Fibroblast of lung (primary cell): ENCODE measurements at places on chromosomes 3 and 15. TPM values are rescaled to one million over a fixed set of nuclear protein-coding genes. Genes with fewer than 3 reads are reported as not detected.

- H3K36me3 ChIP-seq: no peaks in the 10 kb centered on the region
- no peak overlapping the region for H3K4me3 ChIP-seq
- DNase-seq: no peak
- H3K4me1 ChIP-seq: no peaks in the 10 kb centered on the region
- H3K27me3 ChIP-seq: no peaks in the 10 kb centered on the region
These were observed 574.8 kb downstream of the CADM2 start for GRCh38 chr3:85533586-85533985.

DNA sequence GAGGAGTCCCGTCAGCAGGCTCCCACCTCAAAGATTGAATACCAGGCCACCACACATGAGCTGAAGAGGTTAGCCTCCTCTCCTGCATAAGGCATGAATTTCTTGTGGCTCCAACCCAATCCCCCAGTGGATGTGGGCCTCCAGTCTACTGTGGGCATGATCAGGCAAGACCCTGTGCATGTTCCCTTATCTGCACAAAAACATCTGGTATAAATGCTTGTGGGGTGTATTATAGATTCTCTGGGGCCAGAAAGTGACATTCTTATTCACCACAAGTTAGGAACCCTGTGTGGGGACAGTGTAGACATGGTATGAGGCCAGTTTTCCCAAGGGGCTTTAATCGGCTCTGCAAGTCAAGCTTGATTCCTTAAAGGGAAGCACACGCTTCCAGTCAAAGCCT lies 18.2 kb upstream of the UBP1 start:
- H3K4me3 ChIP-seq: no peak overlapping the region
- H3K27ac ChIP-seq: no peak overlapping the region
- no peaks in the 10 kb centered on the region for H3K36me3 ChIP-seq
- DNase-seq: no peak
- H3K4me1 ChIP-seq: no peaks in the 10 kb centered on the region

DNA sequence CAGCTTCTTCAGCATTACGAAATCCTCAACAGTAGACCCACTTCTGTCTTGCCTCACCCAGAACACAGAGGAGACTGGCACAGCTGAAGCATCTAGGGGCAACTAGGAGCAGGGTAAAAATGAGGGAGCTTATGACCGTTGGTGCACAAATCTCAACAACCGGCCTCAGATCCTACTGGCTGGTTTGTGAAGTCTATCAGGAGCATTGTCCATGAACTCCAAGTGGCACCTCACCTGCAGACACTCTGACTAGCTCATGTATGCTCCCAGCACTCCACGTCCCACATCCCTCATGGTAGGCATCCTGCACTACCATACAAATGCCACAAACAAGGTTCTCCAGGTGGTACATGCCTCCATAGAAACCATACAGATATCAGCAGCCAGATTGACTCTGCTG lies 163.1 kb downstream of the TLE3 start:
- no peak overlapping the region for H3K27ac ChIP-seq
- peaks cover 3% of the 10 kb centered on the region for H3K27me3 ChIP-seq

GRCh38 chr15:101477851-101478362 lies 11.6 kb downstream of the PCSK6 start:
- no peaks in the 10 kb centered on the region for H3K36me3 ChIP-seq
- peaks cover 2% of the 10 kb centered on the region for H3K27me3 ChIP-seq
- H3K4me3 ChIP-seq: no peak overlapping the region
- no peak for DNase-seq
- H3K27ac ChIP-seq: no peak overlapping the region

Gene ARPP21
- total RNA-seq: not detected in 2 replicates

DNA sequence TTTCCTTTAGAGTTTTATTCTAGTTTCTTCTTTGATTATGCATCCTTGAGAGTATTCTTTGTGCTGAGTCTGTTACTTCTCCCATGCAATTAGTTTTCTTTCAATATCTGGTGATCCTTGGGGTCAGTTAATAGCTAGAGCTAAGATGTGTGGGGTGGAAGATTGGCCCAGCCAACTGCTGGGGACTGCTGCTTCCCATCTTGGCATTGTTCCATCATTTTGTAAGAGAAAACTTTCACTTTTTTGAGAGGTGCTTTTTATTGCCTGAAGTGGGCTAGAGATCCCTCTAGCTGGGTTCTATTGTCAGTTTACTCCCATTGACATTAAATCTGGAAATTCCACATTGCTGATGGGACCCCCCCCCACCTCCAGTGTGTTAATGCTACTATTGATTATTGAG lies 15.4 kb downstream of the BCL2L10 start:
- no peak overlapping the region for H3K27ac ChIP-seq
- H3K4me3 ChIP-seq: no peak overlapping the region
- no peaks in the 10 kb centered on the region for H3K27me3 ChIP-seq
- no peaks in the 10 kb centered on the region for H3K36me3 ChIP-seq
- DNase-seq: no peak

Gene TNNC1
- total RNA-seq: 0.33 and 0.51 TPM in 2 replicates

GRCh38 chr3:69144631-69145245 lies 22.3 kb upstream of the LMOD3 start:
- no peak overlapping the region for H3K27ac ChIP-seq
- no peaks in the 10 kb centered on the region for H3K27me3 ChIP-seq
- H3K4me1 ChIP-seq: no peaks in the 10 kb centered on the region
- DNase-seq: no peak
- H3K4me3 ChIP-seq: no peak overlapping the region

Gene PLA2G4E
- total RNA-seq: not detected in 2 replicates

Gene MORF4L1
- total RNA-seq: 268 and 345 TPM in 2 replicates

- no peak overlapping the region for H3K27ac ChIP-seq
- no peaks in the 10 kb centered on the region for H3K4me1 ChIP-seq
- peaks cover 10% of the 10 kb centered on the region for H3K36me3 ChIP-seq
- H3K27me3 ChIP-seq: no peaks in the 10 kb centered on the region
These were observed 92.7 kb downstream of the VGLL4 start for GRCh38 chr3:11551036-11551435.

Gene EPHB1
- 0.50 TPM in 1 of 2 replicates, not detected in the other for total RNA-seq

Gene TNFSF10
- 1.5 and 4.3 TPM in 2 replicates for total RNA-seq

Gene RGMA
- total RNA-seq: 1.3 and 1.5 TPM in 2 replicates

DNA sequence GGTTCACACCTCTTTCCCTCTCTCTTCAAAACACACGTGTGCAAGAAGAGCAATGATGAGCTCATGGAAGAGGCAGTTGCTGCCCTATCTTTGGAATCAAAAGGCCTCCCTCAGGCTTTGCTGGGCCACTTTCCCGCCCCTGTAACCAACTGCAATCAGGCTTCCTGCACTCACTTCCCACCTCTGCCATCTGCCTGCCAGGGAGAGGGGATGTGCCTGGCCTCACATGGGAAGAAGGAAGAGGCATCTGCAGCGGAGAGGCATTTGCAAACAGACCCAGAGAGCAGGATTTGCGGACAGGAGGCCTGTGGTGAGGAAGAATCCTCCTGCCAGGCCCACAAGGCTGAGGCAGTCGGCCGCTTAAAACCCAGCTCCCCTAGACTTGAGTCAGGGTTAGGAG lies 175.6 kb upstream of the ATP10A start:
- H3K4me3 ChIP-seq: no peak overlapping the region
- H3K36me3 ChIP-seq: no peaks in the 10 kb centered on the region
- H3K27me3 ChIP-seq: no peaks in the 10 kb centered on the region
- no peaks in the 10 kb centered on the region for H3K4me1 ChIP-seq
- no peak for DNase-seq

Gene SSUH2
- total RNA-seq: not detected in 2 replicates

Gene CLSTN2
- total RNA-seq: under 0.01 TPM in 2 replicates

DNA sequence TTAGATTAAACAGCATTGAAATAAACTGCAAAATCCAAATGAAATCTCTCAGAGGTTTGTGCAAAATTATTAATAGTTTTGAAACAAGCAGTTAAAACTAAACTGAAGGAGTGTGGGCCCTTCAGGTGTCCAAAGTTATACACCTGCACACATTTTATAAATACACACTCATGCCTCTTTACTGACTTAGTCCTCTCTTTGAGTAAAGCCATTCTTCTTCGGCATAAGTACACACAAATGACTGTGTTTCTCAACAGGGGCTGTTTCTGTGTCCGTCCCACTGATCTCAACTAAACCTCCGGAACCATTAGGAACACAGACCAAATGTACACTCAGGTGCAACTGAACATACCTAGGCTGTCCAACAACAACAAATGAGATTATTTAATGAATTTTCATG lies 18.8 kb downstream of the MECOM start:
- no peaks in the 10 kb centered on the region for H3K27me3 ChIP-seq
- DNase-seq: no peak
- H3K4me1 ChIP-seq: no peaks in the 10 kb centered on the region
- no peak overlapping the region for H3K4me3 ChIP-seq
- no peaks in the 10 kb centered on the region for H3K36me3 ChIP-seq

- H3K27ac ChIP-seq: peak overlapping the region; percentile 64
- H3K4me1 ChIP-seq: peaks cover 14% of the 10 kb centered on the region
- H3K4me3 ChIP-seq: no peak overlapping the region
- DNase-seq: peak; percentile 25
These were observed 79.8 kb upstream of the MEF2A start for GRCh38 chr15:99485992-99486370.

Gene TMEM212
- total RNA-seq: not detected in 2 replicates

DNA sequence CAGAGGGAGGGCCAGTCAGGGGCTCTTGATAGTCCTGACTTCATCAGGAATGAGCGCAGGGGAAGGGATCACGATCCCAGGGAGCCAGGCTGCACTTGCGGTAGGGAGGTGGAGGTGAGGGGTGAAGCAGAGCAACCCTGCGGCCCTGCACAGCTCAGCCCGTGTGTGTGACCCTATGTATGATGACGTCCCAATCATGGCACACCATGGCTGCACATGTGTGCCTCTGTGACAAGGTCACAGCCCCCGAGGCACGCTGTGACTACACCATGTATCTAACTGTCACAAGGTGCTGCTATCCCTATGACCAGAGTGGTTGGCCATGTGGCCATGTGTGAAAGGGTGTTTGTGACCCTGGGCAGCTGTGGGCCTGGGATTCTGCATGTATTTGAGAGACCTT lies 13.3 kb upstream of the ALAS1 start:
- no peak overlapping the region for H3K4me3 ChIP-seq

DNA sequence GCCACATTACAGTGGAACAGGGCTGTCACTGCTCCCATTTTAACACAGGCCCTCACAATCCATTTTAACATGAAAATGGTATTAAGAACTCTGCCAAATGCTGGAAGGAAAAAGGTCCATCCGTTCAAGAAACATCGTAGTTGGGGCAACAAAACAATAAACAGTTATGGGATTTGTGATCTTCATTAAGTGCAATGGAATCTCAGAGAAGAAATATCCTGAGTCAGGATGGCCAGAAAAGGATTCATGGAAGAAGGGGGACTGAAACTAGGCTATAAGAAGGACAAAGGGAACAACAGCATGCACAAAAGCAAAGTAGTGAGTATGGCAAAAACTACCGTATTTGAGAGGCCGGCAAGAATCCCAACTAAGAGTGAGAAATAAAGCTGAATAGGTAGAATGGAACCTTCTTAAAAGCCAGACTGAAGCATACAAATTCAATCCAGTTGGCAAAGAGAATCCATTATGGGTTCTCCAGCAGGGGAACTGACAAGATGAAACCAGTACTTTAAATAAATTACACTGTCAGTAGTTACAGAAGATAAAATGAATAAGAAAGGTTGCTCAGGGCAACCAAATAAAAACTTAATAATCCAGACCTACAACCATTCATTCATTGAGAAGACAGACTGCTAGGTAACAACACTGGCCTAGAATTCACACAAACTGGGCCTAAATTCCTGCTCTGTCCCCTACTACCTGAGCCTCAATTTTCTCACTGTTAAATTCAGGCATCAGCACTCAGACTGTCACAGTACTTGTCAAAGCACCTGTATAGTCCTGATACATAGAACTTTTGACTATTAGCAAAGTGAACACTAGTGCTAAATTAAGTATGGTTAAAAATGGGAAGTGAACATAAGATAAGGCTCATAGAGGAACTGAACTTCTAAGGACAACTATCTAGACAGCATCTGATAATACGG lies 6.3 kb downstream of the TBL1XR1 start:
- H3K27ac ChIP-seq: peak overlapping the region; percentile 49
- peaks cover 4% of the 10 kb centered on the region for H3K4me1 ChIP-seq
- H3K4me3 ChIP-seq: no peak overlapping the region
- H3K36me3 ChIP-seq: no peaks in the 10 kb centered on the region

GRCh38 chr3:64257100-64257755 lies 32.0 kb upstream of the PRICKLE2 start:
- H3K36me3 ChIP-seq: no peaks in the 10 kb centered on the region
- no peak overlapping the region for H3K27ac ChIP-seq
- no peak for DNase-seq
- H3K4me3 ChIP-seq: no peak overlapping the region

DNA sequence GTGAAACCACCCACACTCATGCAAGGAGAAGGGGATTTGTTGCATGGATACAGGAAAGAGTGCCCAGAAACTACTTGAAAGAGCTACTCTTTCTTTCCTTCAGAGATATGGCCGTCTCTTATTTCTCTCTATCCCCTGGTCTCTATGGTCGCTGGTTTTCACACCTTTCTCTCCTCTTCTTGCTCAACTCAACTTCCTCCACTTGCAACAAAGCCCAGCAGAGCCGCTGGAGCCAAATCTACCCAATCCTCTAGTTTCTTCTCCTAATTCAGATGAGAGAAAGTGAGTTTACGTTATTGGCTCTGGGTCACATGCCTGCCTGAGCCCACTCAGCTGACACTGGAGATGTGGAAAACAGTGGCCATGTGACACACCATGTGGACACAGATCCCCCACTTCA lies 215.2 kb downstream of the OSBPL10 start:
- H3K4me3 ChIP-seq: no peak overlapping the region
- DNase-seq: no peak
- H3K27ac ChIP-seq: no peak overlapping the region
- H3K4me1 ChIP-seq: no peaks in the 10 kb centered on the region
- no peaks in the 10 kb centered on the region for H3K36me3 ChIP-seq

- no peak overlapping the region for H3K4me3 ChIP-seq
- no peaks in the 10 kb centered on the region for H3K36me3 ChIP-seq
These were observed 7.0 kb downstream of the FILIP1L start for GRCh38 chr3:100107221-100107814.

- H3K36me3 ChIP-seq: no peaks in the 10 kb centered on the region
- no peak overlapping the region for H3K4me3 ChIP-seq
- no peaks in the 10 kb centered on the region for H3K4me1 ChIP-seq
- no peaks in the 10 kb centered on the region for H3K27me3 ChIP-seq
- DNase-seq: no peak
These were observed 19.8 kb downstream of the GPR160 start for GRCh38 chr3:170057550-170057949.

DNA sequence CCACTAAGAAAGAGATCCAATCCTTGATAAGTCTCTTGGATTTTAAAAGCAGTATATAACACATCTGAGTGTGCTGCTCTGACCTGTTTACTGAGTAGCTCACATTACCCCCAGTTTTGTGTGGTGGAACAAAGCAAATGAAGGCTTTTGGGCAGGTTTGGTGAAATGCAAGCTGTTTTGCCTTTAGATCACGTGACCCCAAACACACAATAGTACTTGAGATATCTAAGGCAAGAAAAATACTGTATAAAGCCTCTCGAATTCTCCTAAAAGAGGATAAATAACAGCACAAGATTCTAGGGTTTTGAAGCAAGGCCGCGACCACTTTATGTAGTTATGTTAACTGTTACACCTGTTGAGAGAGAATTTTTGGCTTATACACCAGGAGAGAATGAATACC lies 49.3 kb upstream of the TRIM42 start:
- peaks cover 4% of the 10 kb centered on the region for H3K4me1 ChIP-seq
- H3K27ac ChIP-seq: no peak overlapping the region
- H3K27me3 ChIP-seq: no peaks in the 10 kb centered on the region
- no peaks in the 10 kb centered on the region for H3K36me3 ChIP-seq

Gene BUB1B
- 2.1 and 5.4 TPM in 2 replicates for total RNA-seq

Gene PDZRN3
- total RNA-seq: 47.5 and 56.3 TPM in 2 replicates

- no peaks in the 10 kb centered on the region for H3K27me3 ChIP-seq
- H3K4me1 ChIP-seq: no peaks in the 10 kb centered on the region
- DNase-seq: no peak
- no peak overlapping the region for H3K4me3 ChIP-seq
- no peak overlapping the region for H3K27ac ChIP-seq
These were observed 49.6 kb downstream of the SCN5A start for GRCh38 chr3:38599886-38600285.
